Body of pancreas (tissue), 4 donors: ENCODE measurements at places on chromosomes 13 and 19.

GRCh38 chr13:74706801-74707200 is 572.6 kb upstream of the KLF12 start:
- no peak for DNase-seq

DNA sequence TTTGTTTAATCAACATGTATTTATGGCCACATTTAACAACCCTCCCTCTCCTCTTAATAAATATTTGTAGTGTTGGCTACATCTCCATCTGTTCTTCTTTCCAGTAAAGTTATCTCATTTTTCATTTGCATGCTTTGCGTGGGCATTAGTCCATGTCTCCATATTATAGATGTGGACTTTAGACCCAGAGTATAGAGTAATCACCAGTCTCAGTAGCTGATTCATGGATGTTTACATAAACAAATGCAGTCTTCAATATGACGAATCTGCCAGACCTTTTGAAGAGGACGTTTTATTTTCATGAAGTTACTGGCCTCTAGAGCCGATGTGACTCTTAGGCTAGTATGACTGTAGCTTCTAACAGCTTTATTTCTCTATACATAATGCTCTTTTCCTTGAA is 1546.2 kb downstream of the OLFM4 start:
- DNase-seq: no peak

DNA sequence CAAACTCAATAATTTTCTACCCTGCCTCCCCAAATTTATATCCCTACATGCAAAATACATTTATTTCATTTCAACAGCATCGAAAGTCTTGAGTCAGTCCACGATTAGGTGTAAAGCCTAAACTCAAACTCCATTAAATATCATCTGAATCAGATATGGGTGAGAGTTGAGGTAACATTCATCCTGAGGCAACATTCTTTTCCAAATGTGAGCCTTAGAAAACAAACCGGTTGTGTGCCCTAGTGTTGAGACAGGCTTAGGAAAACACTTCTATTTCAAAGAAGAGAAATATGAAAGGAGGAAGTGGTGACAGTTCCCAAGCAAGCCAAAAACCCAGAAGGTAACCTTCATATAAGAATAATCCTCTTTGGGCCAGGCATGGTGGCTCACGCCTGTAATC is 12.1 kb upstream of the ZNF441 start:
- no peak for DNase-seq

DNA sequence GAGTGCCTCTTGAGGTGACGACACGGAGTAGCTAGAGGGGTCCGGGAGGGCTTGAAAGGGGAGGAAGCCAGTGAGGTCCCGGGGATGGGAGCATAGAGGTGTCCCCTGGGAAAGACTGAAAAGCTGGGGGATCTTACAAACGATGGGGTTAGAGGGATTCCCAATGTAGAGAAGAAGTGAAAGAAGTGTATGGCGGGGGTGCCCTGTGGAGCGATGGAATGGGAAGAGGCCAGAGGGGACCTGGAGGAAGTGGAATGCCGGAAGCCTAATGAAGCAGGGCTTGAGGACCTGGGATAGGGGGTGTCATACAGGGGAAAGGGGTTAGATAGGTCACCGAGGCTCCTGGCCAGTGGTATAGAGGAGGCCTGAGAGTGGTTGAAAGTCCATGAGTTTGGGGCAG is 580 bp downstream of the AP2A1 start:
- DNase-seq: no peak

- DNase-seq: no peak
These were observed 72.2 kb upstream of the DACH1 start for GRCh38 chr13:71939186-71939585.

- no peak for DNase-seq
These were observed 2.2 kb downstream of the SPTBN4 start for GRCh38 chr19:40469011-40469410.

- peak; percentile 15 for DNase-seq
These were observed 218.9 kb upstream of the EDNRB start for GRCh38 chr13:78137404-78138142.
